ENCODE measurements at places on chromosomes 4 and X. TPM values are rescaled to one million over a fixed set of nuclear protein-coding genes. Genes with fewer than 3 reads are reported as not detected.

EDNRA gene
- 8.8 TPM for total RNA-seq

MAGEA8 gene
- not detected for total RNA-seq

IGFBP7 gene
- 132 TPM for total RNA-seq

CCKAR gene
- total RNA-seq, result not detected

TRIM61 gene
- not detected for total RNA-seq

BMPR1B gene
- 0.66 TPM for total RNA-seq

DCUN1D4 gene
- 16.7 TPM for total RNA-seq

CITED1 gene
- total RNA-seq, result not detected

LRBA gene
- 54.7 TPM for total RNA-seq

GRCh38 chrX:114178126-114178525 lies 405.8 kb upstream of the HTR2C start:
- no peaks in the 10 kb centered on the region for H3K36me3 ChIP-seq
- H3K4me3 ChIP-seq, result no peak overlapping the region
- no peak overlapping the region for H3K27ac ChIP-seq
- H3K27me3 ChIP-seq, result no peaks in the 10 kb centered on the region
- no peaks in the 10 kb centered on the region for H3K4me1 ChIP-seq
- DNase-seq, result no peak

DNA sequence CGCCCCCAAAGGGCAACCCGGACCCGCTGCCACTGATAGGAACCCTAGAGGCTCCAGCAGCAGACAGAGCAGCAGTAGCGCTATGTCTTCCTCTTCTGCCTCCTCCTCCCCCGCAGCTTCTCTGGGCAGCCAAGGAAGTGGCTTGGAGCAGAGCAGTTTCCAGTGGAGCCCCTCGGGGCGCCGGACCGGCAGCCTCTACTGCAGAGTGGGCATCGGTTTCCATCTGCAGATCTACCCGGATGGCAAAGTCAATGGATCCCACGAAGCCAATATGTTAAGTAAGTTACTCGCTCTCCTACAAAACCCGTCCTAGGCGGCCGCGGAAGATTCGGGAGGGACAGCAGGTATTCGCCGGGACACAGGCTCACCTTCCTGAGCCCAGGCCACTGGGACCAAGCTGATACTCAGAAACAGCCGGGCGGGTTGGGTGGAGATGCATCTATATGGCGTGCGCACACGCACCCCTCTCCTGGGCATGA lies 477 bp downstream of the FGF5 start:
- no peaks in the 10 kb centered on the region for H3K36me3 ChIP-seq
- H3K27me3 ChIP-seq, result peaks cover 32% of the 10 kb centered on the region
- peaks cover 8% of the 10 kb centered on the region for H3K4me1 ChIP-seq
- no peak overlapping the region for H3K27ac ChIP-seq

GRCh38 chr4:38180456-38180855 lies 220.3 kb downstream of the PTTG2 start:
- H3K27ac ChIP-seq, result peak overlapping the region; percentile 10
- H3K27me3 ChIP-seq, result no peaks in the 10 kb centered on the region
- H3K4me3 ChIP-seq, result no peak overlapping the region
- no peak for DNase-seq
- no peaks in the 10 kb centered on the region for H3K36me3 ChIP-seq

GRCh38 chr4:131644619-131645018 lies 1504.5 kb upstream of the PCDH10 start:
- no peaks in the 10 kb centered on the region for H3K4me1 ChIP-seq
- no peak overlapping the region for H3K27ac ChIP-seq
- H3K4me3 ChIP-seq, result no peak overlapping the region
- no peak for DNase-seq
- H3K27me3 ChIP-seq, result no peaks in the 10 kb centered on the region
- no peaks in the 10 kb centered on the region for H3K36me3 ChIP-seq

DNA sequence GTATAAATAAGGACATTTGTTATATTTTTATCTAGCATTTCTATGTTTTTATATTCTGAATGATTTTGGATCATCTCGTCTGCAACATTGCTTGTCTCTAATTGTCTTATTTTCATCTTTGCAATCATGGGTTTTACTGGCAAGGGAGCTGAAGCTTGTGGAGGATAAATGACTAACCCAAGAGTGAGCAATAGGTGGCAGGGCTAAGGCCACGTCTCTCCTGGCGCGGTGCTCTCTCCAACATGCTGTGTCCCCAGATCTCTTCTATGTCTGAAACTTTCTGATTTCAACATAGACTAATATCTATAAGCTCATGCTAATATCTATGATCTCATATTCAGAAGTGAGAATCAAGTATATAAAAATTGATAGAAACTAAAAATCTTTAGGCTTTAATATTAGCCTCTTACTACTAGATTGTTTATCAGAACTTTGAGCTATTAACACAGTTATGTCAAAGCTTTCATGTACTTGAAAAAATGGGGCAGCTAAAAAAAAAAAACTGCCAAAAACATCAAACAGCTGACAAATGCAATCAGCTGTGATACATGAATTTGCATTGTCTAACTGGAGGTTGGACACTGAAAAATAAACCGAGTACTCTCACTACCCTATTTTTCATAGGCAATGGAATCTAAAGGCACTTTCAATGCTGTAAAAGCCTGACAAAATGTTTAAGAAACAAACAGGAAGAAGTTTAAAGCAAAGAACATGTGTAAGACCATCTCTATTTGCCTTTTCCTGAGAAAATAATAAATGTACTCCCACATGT lies 169.2 kb downstream of the TMA16 start:
- DNase-seq, result no peak
- H3K27me3 ChIP-seq, result no peaks in the 10 kb centered on the region
- no peak overlapping the region for H3K4me3 ChIP-seq
- no peaks in the 10 kb centered on the region for H3K36me3 ChIP-seq
- H3K4me1 ChIP-seq, result no peaks in the 10 kb centered on the region
- H3K27ac ChIP-seq, result no peak overlapping the region

- no peak overlapping the region for H3K4me3 ChIP-seq
- no peaks in the 10 kb centered on the region for H3K27me3 ChIP-seq
- no peaks in the 10 kb centered on the region for H3K36me3 ChIP-seq
- no peaks in the 10 kb centered on the region for H3K4me1 ChIP-seq
- H3K27ac ChIP-seq, result no peak overlapping the region
Observed at GRCh38 chr4:46947541-46947940, 38.5 kb upstream of the COX7B2 start.

GRCh38 chrX:27889878-27890277 lies 82.1 kb downstream of the MAGEB10 start:
- no peak overlapping the region for H3K27ac ChIP-seq
- H3K4me1 ChIP-seq, result no peaks in the 10 kb centered on the region
- H3K27me3 ChIP-seq, result no peaks in the 10 kb centered on the region
- no peaks in the 10 kb centered on the region for H3K36me3 ChIP-seq

- no peaks in the 10 kb centered on the region for H3K27me3 ChIP-seq
- no peak overlapping the region for H3K4me3 ChIP-seq
- no peaks in the 10 kb centered on the region for H3K36me3 ChIP-seq
- no peak for DNase-seq
Observed at GRCh38 chrX:41956027-41956426, 32.7 kb upstream of the CASK start.

- H3K27ac ChIP-seq, result no peak overlapping the region
- DNase-seq, result no peak
- H3K4me3 ChIP-seq, result no peak overlapping the region
- H3K36me3 ChIP-seq, result no peaks in the 10 kb centered on the region
- H3K4me1 ChIP-seq, result no peaks in the 10 kb centered on the region
- no peaks in the 10 kb centered on the region for H3K27me3 ChIP-seq
Observed at GRCh38 chr4:142112451-142112850, 476.1 kb downstream of the IL15 start.

GRCh38 chr4:87410157-87410556 lies 12.2 kb upstream of the NUDT9 start:
- H3K27ac ChIP-seq, result no peak overlapping the region
- no peaks in the 10 kb centered on the region for H3K27me3 ChIP-seq
- DNase-seq, result no peak
- H3K4me1 ChIP-seq, result no peaks in the 10 kb centered on the region
- no peak overlapping the region for H3K4me3 ChIP-seq

DNA sequence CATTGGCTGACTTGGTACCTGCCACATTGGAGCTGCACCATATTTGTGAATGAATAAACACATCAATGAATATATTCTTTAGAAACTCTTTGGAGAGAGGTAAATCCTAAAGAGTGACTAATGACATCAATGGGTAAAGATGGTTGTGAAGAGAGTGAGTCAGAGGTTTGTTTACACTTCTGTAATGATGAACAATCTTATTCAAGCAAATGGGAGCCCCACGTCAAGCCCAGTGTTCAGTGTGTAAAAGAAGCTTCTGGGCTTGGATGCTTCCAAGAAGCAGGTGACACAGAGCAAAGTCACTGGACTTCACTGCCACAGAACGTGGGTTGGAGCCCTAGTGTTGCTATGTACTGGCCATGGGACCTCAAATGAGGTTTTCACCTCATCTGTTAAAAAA lies 319.0 kb downstream of the STK32B start:
- H3K27ac ChIP-seq, result no peak overlapping the region
- H3K4me3 ChIP-seq, result no peak overlapping the region
- no peaks in the 10 kb centered on the region for H3K27me3 ChIP-seq
- no peak for DNase-seq
- no peaks in the 10 kb centered on the region for H3K36me3 ChIP-seq

- H3K4me1 ChIP-seq, result no peaks in the 10 kb centered on the region
- no peak overlapping the region for H3K27ac ChIP-seq
- DNase-seq, result no peak
- peaks cover 33% of the 10 kb centered on the region for H3K36me3 ChIP-seq
- H3K4me3 ChIP-seq, result no peak overlapping the region
- H3K27me3 ChIP-seq, result no peaks in the 10 kb centered on the region
Observed at GRCh38 chr4:528835-529234, 29.8 kb downstream of the PIGG start.

DNA sequence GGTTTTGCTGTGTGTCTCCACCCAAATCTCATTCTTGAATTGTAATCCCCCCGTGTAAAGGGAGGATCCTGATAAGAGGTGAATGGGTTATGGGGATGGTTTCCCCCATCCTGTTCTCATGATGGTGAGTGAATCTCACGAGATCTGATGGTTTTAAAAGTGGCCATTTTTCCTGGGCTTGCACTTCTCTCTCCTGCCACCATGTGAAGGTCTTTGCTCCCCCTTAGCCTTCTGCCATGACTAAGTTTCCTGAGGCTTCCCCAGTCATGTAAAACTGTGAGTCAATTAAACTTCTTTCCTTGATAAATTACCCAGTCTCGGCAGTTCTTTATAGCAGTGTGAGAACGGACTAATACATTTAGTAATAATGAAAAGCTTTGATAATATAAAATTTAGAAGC lies 46.9 kb downstream of the ANTXR2 start:
- H3K36me3 ChIP-seq, result peaks cover 30% of the 10 kb centered on the region
- no peak overlapping the region for H3K4me3 ChIP-seq
- H3K4me1 ChIP-seq, result no peaks in the 10 kb centered on the region
- no peak for DNase-seq
- no peaks in the 10 kb centered on the region for H3K27me3 ChIP-seq

DNA sequence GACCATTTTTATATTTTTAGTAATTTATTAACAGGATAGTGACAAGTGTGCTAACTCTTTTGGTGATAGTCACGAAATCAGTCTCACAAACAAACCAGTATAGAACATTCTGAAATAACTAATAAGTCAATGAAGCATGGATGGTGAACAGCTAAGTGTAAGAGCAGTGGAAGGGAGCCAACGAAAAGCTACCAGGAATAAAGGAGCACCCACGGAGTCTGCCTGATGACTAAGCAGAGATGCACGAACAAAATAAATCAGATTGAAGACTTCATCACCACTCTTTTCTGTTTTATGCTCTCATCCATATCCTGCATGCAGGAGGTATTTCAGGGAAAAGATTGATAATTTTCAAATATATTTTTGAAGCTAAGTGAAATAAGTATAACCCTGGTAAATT lies 891.1 kb upstream of the HS3ST1 start:
- no peak overlapping the region for H3K4me3 ChIP-seq
- no peaks in the 10 kb centered on the region for H3K36me3 ChIP-seq
- no peaks in the 10 kb centered on the region for H3K4me1 ChIP-seq
- H3K27ac ChIP-seq, result no peak overlapping the region
- DNase-seq, result no peak

GRCh38 chr4:119310826-119311225 lies 11.1 kb downstream of the FABP2 start:
- DNase-seq, result no peak
- H3K4me1 ChIP-seq, result no peaks in the 10 kb centered on the region
- H3K4me3 ChIP-seq, result no peak overlapping the region
- H3K27me3 ChIP-seq, result no peaks in the 10 kb centered on the region
- H3K36me3 ChIP-seq, result no peaks in the 10 kb centered on the region

- no peaks in the 10 kb centered on the region for H3K4me1 ChIP-seq
- no peak for DNase-seq
- H3K36me3 ChIP-seq, result no peaks in the 10 kb centered on the region
- no peak overlapping the region for H3K27ac ChIP-seq
- H3K4me3 ChIP-seq, result no peak overlapping the region
Observed at GRCh38 chr4:8851321-8852117, 20.1 kb downstream of the HMX1 start.

- H3K27me3 ChIP-seq, result no peaks in the 10 kb centered on the region
- no peak overlapping the region for H3K27ac ChIP-seq
- no peak overlapping the region for H3K4me3 ChIP-seq
- H3K36me3 ChIP-seq, result no peaks in the 10 kb centered on the region
Observed at GRCh38 chr4:188296331-188296730, 157.1 kb downstream of the TRIML1 start.

DNA sequence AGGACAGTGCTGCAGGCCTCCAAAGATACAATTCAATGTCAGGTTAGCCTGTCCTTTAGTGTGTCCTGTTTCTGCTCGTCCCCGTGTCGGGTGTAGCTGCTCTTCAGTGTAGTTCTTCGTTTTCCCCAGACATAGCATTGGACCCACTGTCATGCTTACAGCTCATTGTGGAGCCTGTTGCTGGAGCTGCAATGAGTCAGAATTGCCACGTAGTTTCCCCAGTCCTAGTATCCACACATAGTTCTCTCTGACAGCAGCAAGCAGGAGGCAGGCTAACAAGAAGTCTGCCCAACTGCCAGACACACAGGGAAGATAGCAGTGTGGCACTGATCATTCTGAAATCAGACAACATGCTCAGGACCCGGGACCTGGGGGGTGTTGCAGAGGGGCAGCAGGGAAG lies 49.2 kb downstream of the MOSPD2 start:
- no peaks in the 10 kb centered on the region for H3K4me1 ChIP-seq
- no peaks in the 10 kb centered on the region for H3K36me3 ChIP-seq
- H3K4me3 ChIP-seq, result no peak overlapping the region
- no peak for DNase-seq
- H3K27me3 ChIP-seq, result no peaks in the 10 kb centered on the region

GRCh38 chr4:125334926-125335325 lies 20.2 kb downstream of the FAT4 start:
- no peaks in the 10 kb centered on the region for H3K27me3 ChIP-seq
- no peak overlapping the region for H3K27ac ChIP-seq
- H3K36me3 ChIP-seq, result no peaks in the 10 kb centered on the region
- no peak for DNase-seq
- peaks cover 4% of the 10 kb centered on the region for H3K4me1 ChIP-seq
- no peak overlapping the region for H3K4me3 ChIP-seq

DNA sequence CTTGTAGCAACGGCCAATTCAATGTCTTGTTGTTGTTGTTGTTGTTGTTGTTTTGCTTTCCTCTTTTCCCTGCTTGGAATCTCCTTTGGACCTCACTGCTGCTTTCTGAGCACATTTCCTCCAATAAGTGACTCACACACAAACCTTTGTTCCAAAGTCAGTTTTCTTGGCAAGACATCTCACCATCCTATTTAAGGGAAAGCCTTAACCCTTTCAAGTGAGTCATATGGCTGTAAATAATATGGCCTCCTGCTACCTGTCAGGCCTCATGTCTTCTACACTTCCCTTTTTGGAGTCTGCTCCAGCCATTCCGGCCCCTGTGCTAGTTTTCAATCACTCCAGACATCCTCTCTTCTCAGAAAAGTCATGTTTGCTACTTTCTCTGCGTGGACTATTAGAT lies 79.5 kb upstream of the MAGEB10 start:
- H3K36me3 ChIP-seq, result no peaks in the 10 kb centered on the region
- no peak for DNase-seq
- H3K4me3 ChIP-seq, result no peak overlapping the region
- no peaks in the 10 kb centered on the region for H3K4me1 ChIP-seq
- H3K27ac ChIP-seq, result no peak overlapping the region

Data from esophagus squamous epithelium (tissue), 5 donors.